ENCODE measurements at places on chromosomes 7 and 10.
A peak's percentile ranks its signal among the peaks of the same experiment; 100 is the strongest.

- DNase-seq, result no peak
Measured at GRCh38 chr10:13700473-13701144, 113.8 kb downstream of the PRPF18 start.

DNA sequence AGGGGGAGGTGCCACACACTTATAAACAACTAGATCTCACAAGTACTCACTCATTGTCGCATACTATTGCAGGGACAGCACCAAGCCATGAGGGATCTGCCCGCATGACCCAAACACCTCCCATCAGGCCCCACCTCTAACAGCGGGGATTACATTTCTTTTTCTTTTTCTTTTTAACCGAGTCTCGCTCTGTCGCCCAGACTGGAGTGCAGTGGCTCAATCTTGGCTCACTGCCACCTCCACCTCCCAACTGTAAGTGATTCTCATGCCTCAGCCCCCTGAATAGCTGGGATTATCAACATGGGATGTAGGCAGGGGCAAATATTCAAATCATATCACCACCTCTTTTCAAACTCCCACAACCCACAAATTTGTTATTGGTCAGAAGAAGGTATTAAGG lies 76.7 kb downstream of the SKAP2 start:
- no peak for DNase-seq

- no peak for DNase-seq
Measured at GRCh38 chr7:44100458-44101302, 3.5 kb upstream of the AEBP1 start.

- no peak for DNase-seq
Measured at GRCh38 chr10:54614072-54614471, 187.0 kb downstream of the PCDH15 start.

- DNase-seq, result no peak
Measured at GRCh38 chr7:31323101-31323500, 17.4 kb downstream of the NEUROD6 start.

GRCh38 chr10:27242951-27243551 lies 2.5 kb upstream of the ACBD5 start:
- peak; percentile 61 for DNase-seq

DNA sequence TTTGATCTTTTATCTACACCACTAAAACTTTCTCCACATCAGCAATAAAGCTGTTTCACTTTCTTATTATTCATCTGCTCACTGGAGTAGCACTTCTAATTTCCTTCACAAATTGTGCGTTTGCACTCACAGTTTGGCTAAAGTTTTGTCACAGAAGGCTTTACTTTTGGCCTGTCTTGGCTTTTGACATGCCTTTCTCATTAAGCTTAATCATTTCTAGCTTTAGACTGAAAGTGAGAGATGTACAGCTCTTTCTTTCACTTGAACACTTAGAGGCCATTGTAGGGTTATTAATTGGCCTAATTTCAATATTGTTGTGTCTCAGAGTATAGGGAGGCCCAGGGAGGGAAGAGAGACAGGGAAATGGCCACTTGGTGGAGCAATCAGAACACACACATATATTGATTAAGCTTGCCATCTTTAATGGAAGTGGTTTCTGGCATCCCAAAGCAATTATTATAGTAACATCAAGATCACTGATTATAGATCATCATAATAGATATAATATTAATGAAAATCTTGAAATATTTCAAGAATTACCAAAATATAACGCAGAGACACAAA lies 512.5 kb downstream of the ETV1 start:
- DNase-seq, result no peak

GRCh38 chr10:22618078-22618785 lies 96.1 kb downstream of the PIP4K2A start:
- no peak for DNase-seq

DNA sequence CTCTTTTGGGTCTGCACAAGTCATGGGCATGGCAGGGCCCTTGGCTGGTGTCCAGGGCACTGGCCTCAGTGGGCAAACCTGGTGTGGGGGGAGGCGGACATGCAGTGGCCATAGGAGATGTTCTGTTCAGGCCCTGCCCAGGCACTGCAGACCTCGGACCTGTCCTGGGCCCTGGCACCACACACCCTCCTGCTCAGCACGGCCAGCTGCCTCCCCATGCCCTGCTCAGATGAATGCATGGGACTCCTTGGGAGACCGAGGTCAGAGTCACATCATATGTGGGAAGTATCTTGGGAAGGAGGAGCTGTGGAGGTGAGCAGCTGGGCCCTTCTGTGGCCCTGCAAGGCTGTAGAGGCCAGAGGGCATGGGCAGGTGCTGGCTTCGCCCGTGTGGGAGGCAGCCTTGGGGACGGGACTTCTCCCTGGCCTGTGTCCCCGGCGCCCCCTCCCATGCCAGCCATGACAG lies 130.8 kb downstream of the VIPR2 start:
- DNase-seq, result no peak

DNA sequence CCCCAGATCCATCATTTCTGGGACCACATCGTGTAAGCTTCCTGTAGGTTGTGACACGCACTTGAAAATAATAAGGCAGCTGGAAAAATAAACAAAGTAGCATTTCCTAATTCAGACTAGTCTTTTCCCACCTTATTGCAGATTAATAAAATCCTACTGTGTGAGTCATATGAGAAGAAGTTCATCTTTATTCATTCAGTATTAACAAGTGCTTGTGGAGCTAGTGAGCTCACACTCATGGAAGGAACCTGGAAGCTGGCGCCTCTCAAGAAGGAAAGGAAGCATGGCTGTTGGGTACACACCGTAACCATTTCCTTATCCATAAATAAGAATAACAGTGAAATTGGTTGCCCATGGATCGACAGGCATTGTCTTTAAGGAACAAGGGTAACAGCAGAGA lies 152.6 kb upstream of the PFKP start:
- no peak for DNase-seq

DNA sequence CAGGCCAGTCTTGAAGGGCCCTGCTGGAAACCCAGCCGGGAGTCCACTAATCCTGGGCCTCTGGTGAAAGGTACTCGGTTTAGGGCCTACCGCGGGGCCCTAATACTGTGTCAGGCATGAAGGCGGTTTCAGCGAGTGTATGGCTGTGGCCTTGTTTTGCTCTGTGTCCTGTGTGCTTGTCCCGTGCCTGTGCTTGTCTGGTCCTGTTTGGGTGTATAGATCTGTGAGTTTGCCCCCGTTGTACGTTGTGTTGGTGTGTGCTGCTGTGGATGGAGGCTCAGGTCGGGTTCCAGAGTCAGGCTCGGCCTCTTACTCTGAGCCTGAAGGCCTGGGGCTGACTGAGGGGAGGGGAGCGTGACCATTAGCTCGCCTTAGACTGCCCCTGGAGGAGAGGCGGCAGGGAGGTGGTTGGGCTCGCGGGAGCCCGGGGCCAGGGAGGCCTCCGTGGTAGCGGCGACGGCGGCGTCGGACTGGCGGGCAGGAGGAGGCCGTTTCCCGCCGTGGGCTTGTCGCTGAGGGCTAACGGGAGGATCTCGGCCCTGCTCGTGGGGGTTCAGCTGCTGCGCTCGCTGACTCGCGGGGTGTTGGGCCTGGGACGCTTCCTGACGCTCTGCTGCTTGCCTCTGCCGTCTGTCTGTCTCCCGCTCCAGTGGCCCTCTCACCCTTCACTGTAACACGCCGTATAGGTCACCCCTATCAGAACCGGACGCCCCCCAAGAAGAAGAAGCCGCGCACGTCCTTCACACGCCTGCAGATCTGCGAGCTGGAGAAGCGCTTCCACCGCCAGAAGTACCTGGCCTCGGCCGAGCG lies 2.6 kb downstream of the TLX1 start:
- DNase-seq, result no peak

GRCh38 chr10:67492317-67493019 lies 203.5 kb downstream of the CTNNA3 start:
- no peak for DNase-seq

GRCh38 chr7:26686448-26686981 lies 177.9 kb downstream of the SKAP2 start:
- no peak for DNase-seq

DNA sequence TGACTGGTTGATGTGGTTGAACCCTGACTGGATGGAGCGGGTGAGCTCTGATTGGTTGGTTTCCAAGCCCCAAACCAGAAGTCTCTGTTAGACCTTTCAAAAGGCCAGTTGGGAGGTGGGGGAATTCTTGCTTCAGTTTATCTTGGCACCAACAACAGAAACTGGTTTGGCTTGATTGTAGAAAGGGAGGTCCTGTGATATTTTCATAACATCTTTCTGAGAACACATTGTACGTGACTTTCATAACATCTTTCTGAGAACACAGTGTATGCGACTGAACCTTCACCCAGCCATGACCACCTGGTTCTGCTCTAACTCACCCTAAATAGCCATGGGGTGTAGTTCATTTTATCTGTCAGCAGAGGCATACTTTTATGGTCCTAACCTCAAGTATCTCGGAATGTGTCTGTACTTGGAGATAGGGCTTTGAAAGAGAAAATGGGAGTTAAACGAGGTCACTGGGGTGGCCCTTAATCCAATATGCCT lies 88.3 kb downstream of the GALNT17 start:
- no peak for DNase-seq

- no peak for DNase-seq
Measured at GRCh38 chr10:28396331-28396730, 93.5 kb upstream of the MPP7 start.

- DNase-seq, result no peak
Measured at GRCh38 chr10:61257956-61258496, 195.2 kb downstream of the TMEM26 start.

- DNase-seq, result no peak
Measured at GRCh38 chr7:105878746-105879605, 2.6 kb upstream of the ATXN7L1 start.

DNA sequence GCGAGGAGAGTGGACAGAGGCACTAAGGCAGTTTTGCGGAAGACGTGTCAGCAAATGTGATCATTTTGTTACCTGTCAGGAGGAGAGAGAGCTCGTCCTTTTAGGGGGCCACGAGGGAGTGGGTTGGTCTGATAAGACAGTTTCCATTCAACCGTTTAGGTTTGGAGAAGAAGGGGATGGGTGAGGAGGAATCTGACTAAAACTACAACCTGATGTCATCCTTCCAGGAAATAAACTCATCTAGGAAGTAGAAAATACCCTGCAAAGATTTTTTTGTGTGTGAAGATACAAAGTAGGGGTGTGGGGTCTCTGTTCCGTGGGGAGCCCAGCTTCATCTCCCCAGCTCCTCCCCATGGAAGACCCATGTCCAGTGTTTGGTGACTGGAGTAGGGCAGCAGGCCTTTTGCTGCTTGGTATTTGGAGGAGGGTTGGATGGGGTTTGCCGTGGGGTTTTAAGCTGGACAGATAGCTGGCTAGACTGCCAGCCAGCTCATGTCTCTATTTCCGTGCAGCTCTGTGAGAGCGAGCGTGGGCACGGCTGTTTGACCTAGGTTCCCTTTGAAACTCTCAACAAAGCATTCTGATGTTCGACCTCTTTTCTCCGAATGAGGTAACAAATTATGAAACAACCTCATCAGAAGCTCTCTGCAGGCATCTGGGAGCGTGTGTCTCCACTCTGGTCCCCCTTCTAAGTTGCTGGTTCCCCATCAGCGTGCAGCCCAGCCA lies 136.0 kb upstream of the TCF7L2 start:
- DNase-seq, result no peak

GRCh38 chr10:62818426-62819011 lies 2.4 kb upstream of the EGR2 start:
- peak; percentile 78 for DNase-seq

- no peak for DNase-seq
Measured at GRCh38 chr10:78909221-78909620, 159.5 kb upstream of the ZMIZ1 start.

DNA sequence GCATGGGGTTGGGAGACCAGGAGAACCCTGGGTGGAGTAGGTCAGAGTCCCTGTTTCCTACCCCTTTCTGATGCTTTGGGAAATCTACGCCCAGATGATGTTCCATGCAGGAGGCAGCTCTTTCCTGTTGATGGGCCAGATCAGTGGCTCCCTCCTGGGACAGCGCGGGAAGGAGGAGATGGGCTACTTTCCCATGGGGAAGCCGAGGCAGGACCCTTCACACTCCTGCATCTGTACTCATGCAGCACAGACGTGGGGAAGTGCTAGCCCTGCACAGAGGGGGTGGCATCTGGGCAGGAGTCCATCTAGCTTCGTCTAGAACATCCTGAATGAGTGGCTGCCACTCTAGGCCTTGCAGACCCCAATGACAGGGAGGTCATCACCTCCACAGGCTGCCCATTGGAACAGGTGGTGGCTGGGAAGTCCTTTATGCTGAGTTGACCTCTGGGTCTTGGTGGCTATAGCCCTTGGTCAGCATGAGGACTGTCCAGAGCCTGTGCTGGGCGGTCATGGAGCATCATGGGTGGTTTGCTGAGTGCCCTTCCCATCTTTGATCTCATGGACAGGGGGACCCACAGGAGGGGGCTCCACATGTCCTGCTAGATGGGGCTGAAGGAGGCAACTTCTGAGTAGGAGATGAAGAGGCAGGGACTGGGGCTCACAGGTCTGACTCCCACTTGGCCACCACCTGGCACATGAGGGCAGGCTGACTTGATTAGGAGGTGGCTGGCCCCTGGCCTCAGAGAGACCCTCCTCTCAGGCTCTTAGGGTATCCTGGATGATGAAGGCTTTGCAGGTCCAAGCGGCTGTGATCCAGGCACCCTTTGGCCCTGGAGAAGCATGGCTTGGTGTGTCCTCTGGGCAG lies 24.6 kb downstream of the RAMP3 start:
- DNase-seq, result no peak

- no peak for DNase-seq
Measured at GRCh38 chr7:85025312-85025756, 161.5 kb downstream of the SEMA3D start.

DNA sequence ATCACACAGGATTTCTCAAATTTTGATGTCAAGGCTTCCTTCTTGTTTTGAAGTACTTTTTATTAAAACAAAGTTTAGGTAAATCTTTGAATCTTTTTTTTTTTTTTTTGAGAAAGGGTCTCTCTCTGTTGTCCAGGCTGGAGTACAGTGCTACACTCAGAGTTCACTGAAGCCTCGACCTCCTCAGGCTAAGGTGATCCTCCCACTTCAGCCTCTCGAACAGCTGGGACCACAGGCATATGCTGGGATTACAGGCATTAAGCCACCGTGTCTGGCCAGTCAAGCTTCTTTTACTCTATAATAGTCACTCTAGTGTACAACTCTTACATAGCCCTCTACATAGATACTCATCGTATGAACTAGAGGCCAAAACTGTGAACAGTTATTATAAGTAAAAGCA lies 3.4 kb downstream of the RUFY2 start:
- DNase-seq, result no peak
